ENCODE measurements at places on chromosomes 6 and 20.

DNA sequence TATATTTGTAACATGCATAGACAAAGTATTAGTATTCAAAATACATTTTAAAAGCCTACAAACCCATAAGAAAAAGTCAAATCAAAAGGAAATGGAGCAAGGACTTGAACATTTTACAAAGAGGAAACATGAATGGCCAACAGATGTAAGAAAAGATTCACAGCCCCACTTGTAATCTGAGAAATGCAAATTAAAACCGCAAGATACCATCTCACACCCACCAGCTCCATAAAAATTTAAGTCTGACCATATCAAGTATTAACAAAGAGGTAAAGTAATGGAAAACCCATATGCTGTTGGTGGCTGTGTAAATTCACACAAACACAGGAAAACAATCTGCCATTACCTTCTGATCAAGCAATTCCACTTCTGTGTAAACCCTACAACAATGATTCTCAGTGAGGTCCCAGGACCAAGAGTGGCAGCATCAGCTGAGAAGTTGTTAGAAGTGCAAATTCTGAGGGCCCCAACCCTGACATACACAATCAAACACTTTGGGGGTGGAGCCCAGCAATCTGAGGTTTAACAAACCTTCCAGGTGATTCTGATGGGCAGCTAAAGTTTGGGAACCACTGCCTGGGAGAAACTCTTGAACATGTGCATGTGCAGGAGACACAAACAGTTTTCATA, 30.9 kb downstream of the BCL2L1 start:
- no peak for DNase-seq

GRCh38 chr20:41615676-41616075, 2.5 kb downstream of the CHD6 start:
- DNase-seq = no peak

DNA sequence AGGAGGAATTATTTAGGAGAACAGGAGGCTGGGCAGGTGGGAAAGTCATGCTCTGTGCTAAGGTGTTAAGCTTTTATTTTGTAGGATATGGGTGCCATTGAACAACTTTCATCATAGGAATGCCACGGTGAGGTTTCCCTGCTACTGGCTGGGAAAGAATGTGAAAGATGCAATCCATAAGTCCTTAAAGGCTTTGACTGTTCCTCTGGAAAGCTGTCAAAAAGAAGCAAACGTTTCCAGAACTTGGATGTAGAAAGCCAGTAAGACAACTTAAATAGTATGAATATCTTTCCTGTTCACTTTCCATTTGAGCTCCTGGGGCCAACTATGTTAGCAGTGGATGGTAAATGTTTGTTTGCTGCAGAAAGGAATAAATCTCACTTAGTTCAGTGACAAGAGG, 574.4 kb downstream of the RNF144B start:
- DNase-seq = no peak

DNA sequence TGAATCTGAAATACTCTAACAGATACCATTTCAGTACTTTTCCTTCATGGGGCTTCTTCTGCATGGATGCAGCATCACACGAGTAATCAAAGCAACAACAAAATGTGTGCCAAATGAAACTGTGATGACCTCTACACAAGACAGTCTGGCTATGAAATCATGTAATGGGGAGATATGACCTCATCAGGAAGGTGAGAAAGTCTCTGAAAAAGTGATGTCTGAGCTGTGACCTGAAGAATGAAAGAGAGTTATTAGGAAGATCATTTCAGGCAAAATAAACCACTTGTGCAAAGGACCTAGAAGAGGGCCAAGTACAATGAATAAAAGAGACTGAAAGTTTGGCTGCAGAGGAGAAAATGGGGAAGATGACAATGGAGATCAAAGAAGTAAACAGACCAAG, 182.8 kb downstream of the PTPRK start:
- no peak for DNase-seq

DNA sequence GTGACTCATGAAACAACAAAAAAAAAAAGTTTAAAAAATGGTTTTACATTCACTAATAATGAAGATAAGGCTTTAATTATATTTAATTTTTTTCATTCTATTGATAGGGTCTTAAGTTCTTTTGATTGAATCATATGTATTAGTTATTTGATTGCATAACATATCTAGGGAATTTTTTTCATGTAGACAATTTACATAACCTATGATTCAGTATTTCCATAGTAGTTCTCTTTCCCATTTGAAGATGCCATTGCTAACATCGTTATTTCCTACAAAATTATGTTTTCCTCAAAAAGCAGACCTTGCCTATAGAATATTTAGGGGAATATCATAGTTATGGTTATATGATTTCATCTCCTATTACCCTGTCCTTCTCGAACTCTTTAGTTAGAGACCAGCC, 463.4 kb downstream of the TFAP2B start:
- DNase-seq = no peak

GRCh38 chr6:51928320-51928719, 159.1 kb downstream of the PKHD1 start:
- DNase-seq = no peak

DNA sequence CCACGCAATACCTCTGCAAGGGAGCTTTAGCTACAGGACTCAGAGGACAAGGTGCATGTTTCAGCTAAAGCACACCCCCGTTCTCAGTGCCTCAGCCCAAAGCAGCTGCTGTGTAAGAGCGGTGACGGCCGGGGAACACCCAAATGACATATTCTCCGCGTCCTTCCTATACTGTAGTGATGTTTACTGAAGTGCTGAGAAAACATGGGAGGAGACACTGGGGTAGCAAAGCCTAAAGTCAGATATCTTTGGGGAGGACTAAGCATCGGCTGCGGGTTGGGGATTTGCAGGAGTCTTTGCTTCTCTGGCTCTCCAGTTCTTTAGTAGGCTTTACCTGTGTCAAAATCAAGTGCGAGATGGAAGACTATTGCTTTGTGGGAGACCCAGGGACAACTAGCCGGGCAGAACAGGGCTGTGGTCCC, 1.7 kb downstream of the SLC22A23 start:
- DNase-seq = peak; percentile 38

GRCh38 chr6:37258405-37259105, 611 bp upstream of the TMEM217 start:
- no peak for DNase-seq

GRCh38 chr6:81751388-81752083, 945 bp downstream of the TENT5A start:
- DNase-seq = peak; percentile 25

DNA sequence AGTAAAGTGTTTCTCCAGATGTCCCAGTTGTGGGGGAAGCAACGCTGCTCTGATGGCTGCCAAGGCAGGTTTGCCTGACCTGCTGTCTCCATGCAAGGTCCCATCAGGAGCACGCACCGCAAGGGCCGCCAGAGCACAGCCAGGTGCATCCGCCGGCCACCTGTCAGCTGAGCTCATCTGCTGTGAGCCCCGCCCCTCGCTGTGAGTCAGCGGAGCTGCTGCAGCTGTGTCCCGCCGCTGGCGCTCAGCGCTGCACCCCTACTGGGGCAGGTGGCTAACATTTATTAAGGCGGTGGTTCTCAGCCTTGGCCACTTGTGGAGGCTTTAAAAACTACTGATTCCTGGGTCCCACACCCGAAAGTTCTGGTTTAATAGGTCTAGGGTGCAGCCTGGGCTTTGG, 225.7 kb downstream of the UST start:
- DNase-seq = no peak

Measured in activated naive CD4-positive, alpha-beta T cell (primary cell).